ENCODE measurements at places on chromosomes 4 and X. TPM values are rescaled to one million over a fixed set of nuclear protein-coding genes. Genes with fewer than 3 reads are reported as not detected.

GRCh38 chr4:185573651-185574199, 38.4 kb upstream of the PDLIM3 start:
- DNase-seq: no peak

DNA sequence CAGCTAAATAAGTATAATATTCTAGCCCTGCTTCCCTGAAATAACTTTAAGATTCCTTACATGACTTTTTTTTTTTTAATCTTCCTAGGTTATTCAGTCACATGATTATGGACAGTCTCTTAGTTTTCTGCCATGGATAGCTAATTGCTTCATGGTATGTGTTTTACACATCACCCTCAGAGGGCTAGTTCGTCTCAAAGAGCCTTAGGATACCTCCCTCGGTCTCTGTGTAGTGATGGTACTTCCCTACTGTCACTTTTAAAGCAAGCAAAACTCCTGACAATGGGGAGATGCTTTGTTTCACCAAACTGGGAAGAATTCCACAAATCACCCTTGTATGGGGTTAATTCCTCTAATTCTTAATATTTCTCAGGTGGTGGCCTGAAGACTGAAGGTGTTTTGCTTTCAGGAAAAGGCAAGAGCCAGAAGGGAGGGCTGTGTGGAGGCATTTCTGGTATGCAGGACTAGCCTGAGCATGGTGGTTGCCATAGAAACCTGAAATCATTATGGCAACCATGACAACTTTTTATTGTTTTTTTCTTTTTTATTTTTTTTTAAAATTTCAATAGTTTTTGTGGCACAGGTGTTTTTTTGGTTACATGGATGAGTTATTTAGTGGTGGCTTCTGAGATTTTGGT, 70.4 kb downstream of the BEX3 start:
- no peak for DNase-seq

- DNase-seq: no peak
These were observed 16.2 kb upstream of the S100G start for GRCh38 chrX:16633754-16634153.

DNA sequence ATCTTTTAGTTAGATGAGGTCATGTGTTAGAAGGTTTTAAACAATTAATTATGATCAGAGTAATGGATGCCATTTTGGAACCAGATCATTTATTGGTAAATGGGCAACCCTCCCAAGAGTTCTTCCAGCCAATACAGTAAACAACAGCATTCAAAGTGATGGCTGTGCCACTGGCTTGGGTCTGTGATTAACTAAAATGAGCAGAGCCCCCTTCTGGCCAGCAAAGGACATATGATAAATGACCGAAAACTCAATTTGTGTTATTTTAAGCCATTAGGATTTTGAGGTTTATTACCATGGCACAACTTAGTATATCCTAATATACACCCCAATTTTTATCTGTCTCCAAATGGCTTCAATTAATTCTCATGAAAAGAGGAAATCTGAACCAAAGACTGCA, 90.8 kb upstream of the NPFFR2 start:
- no peak for DNase-seq

GRCh38 chrX:31550158-31550557, 478.3 kb upstream of the FTHL17 start:
- DNase-seq: no peak

DNA sequence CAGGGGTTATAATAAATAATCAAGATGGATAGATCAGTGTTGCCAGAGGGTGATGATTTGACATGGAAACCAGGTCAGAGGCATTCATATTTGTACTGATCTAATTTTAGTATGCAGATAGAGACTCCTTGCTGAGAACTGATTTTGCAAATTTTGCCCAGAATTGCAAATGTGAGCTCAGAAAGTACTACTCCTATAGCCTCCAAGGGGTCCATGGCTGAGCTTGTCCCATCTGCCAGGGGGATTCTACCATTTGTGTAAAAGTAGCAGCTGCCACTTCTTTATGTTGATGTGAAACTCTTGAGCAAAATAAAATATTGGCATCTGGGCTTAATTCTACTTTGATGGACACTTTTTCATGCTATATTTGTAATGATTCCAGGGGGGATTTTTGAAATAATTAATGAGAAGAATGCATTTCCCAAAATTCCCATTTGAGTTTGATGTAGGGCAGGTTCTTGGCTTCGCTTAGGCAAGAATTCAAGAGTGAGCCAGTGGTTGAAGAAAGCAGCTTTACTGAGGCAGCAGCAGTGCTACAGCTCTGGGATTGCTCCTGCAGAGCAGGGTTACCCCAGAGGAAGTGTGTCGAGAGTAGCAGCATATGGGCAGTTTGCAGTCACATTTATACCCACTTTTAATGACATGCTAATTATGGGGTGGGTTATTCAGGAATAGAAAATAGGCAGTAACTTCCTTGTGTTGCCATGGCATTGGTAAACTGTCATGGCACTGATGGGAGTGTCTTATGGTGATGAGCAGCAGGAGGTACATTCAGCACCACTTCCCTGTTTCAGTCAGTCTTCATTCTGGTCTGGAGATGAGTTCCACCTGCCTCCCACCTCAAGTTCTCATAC, 38.7 kb upstream of the DCLK2 start:
- DNase-seq: no peak

DNA sequence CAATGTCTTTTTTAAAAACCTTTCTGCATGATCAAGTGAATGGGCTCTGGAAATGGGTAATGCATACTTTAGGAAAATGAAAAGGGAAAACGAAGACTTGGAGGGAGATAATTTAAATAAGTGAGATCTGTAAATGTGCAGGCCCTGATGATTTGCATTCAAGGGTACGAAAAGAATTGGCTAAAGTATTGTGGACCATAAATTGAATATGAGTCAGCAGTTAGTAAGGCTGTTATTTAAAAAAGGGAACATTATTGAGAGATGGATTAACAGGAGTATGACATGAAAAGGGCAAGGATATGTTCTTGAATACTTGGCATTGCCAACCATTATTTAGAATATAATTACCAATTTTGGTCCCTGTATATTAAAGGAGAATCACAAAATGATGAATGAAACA, 125.5 kb downstream of the GPAT3 start:
- DNase-seq: no peak

GRCh38 chr4:4968161-4968725, 51.0 kb downstream of the CYTL1 start:
- no peak for DNase-seq

DNA sequence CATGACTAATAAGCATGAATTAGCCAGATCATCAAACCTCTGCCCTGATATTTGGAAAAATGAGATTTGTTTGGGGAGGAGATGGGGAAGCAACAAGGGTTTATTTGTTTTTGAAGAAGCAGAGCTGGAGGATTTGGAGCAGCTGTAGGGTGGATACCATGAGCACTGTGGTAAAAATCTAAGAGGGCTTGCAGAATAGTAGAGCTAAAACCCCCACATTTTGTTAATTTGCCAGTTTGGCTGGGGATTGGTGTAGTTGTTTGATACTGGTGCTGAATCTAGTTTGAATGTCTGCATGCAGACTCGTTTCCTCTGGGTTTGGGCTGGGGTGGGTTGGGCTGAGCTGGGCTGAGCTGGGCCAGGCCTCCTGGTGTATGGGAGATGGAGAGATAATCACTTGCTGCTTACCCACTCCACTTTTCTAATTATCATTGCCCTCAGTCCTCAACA, 43.7 kb downstream of the SMAD1 start:
- no peak for DNase-seq

- no peak for DNase-seq
These were observed 69.7 kb downstream of the CXXC4 start for GRCh38 chr4:104424989-104425388.

- no peak for DNase-seq
These were observed 39.7 kb downstream of the PTPN13 start for GRCh38 chr4:86633854-86634253.

DNA sequence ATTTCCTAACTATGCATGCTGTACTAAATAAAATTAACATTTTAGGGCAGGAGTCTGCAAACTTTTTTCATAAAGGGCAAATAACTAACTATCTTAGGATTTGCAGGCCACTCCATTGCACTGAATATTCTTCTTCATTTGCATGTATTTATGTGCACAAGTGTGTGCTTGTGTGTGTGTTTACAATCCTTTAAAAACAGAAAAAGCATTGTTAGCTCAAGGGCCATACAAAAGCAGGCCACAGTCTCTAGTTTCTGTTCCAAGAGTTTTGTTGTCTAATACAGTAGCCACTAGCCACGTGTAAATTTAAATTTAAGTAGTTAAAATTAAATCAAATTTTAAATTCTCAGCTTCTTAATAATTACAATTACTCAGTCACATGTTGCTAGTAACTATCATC, 621.8 kb downstream of the TMA16 start:
- no peak for DNase-seq

DNA sequence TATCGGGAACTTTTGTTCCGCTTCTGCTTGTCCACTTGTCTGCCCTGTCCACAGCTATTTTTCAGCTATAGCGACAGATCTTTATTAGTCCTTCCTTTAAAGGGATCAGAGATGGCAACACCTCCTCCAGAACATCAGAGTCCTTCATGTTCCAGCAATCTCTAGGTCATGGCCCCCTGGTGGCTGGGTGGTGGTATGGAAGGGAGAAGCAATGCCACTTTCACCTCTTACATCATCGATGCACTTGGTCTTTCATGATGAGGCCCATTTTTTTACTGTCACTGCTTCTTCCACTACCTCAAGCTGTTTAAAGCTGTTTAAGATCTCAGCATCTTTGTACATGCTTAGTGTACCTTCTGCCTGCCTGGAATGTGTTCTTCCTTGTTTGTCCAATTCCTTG, 106.7 kb downstream of the ARHGAP6 start:
- DNase-seq: peak; percentile 32

DNA sequence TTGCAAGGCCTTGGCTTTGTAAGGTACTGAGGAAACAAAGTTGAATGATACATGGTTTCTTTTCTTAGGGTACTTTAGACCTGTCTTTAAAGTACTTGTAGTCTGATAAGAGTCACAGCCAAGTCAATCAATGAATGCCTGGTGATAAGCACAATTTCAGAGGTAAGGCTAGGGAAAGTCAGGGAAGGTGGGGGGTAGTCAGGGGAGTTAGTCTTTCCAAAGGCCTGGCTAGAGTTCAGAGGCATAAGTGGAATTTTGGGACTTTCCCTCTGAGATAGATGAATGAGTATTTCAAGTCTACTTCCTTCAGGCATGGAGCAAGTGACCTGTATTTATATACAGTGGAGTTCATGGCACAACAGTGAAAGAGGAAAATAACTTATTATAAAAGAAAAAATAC, 78.3 kb downstream of the SLC4A4 start:
- DNase-seq: no peak

DNA sequence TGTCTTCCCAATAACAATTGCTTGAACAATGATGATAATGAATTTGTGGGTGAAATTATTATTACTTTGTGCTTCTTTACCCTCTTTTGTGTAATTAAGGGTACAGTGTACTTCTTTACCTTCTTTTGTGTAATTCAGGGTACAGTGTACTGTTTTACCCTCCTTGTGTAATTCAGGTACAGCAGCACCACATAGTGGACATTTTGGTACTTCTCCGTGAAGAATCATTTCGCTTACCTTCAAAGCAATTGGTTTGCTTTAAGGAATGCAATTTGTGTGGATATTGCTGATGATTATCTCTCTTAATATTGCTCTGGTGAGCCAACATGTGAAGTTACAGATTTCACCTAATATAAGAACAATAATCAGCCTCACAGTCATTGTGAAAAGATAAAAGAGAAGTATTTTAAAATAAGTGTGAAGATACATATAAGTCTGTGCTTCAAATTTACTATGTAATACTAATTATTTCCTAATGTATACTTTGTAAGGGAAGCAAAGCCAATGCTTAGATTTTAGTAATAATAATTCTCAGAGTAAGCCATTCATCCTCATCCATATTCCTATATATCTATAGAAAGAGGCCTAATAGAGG, 27.2 kb upstream of the SEC24B start:
- DNase-seq: no peak

- DNase-seq: no peak
These were observed 91.4 kb downstream of the ANXA3 start for GRCh38 chr4:78642934-78643333.

GRCh38 chrX:56793521-56794320, 64.7 kb downstream of the NBDY start:
- DNase-seq: no peak

- no peak for DNase-seq
These were observed 25.9 kb downstream of the MXRA5 start for GRCh38 chrX:3320471-3321046.

- no peak for DNase-seq
These were observed 274.0 kb downstream of the INPP4B start for GRCh38 chr4:142572071-142572470.

Gene C4orf54
- total RNA-seq: not detected

Gene SPANXA2
- total RNA-seq: not detected

Gene TAF7L
- not detected for total RNA-seq

Gene SHROOM4
- not detected for total RNA-seq

Gene GALNTL6
- total RNA-seq: not detected

Gene RAI2
- total RNA-seq: not detected

Gene THOC2
- total RNA-seq: 92.0 TPM

Gene PSAPL1
- not detected for total RNA-seq
